Cerebellum (tissue), 4 donors: ENCODE measurements at places on chromosomes 16 and 17. TPM values are rescaled to one million over a fixed set of nuclear protein-coding genes. Genes with fewer than 3 reads are reported as not detected.

Gene ITGA2B
- 4.7 TPM for total RNA-seq

Gene G6PC1
- total RNA-seq, result 0.09 TPM

Gene ENPP7
- total RNA-seq, result not detected

Gene KCNJ2
- total RNA-seq, result 5.4 TPM

Gene CDRT15L2
- not detected for total RNA-seq

Gene ZP2
- 0.64 TPM for total RNA-seq

Gene ABCA9
- 27.1 TPM for total RNA-seq

Gene SLC25A39
- 30.9 TPM for total RNA-seq

Gene SLC16A11
- not detected for total RNA-seq

Gene NPIPA2
- 1.5 TPM for total RNA-seq

Gene BRIP1
- total RNA-seq, result 16.0 TPM

Gene EFCAB3
- not detected for total RNA-seq

Gene SLC13A2
- not detected for total RNA-seq

Gene SCNN1B
- not detected for total RNA-seq

Gene ABCA6
- 7.3 TPM for total RNA-seq

Gene TADA2A
- 34.8 TPM for total RNA-seq

Gene CCL17
- total RNA-seq, result not detected

Gene HS3ST6
- total RNA-seq, result not detected

Gene ZNF624
- 23.1 TPM for total RNA-seq

Gene SGSH
- total RNA-seq, result 10.4 TPM

Gene MFAP4
- total RNA-seq, result 2.7 TPM

Gene GLTPD2
- not detected for total RNA-seq

Gene CRISPLD2
- total RNA-seq, result 4.8 TPM

Gene DPEP3
- not detected for total RNA-seq

Gene CHTF18
- total RNA-seq, result 12.9 TPM

Gene HSD17B2
- 0.54 TPM for total RNA-seq

Gene SLC6A2
- total RNA-seq, result 2.4 TPM

Gene CDH5
- 13.4 TPM for total RNA-seq

Gene TNFRSF17
- total RNA-seq, result not detected

Gene TPSG1
- not detected for total RNA-seq

Gene ANKRD13B
- total RNA-seq, result 28.6 TPM

Gene CASKIN2
- total RNA-seq, result 7.3 TPM

Gene SP6
- total RNA-seq, result 0.45 TPM

Gene METTL9
- total RNA-seq, result 138 TPM

Gene ST6GALNAC1
- total RNA-seq, result 0.36 TPM

Gene RHBDL3
- 5.0 TPM for total RNA-seq

Gene EIF4A3
- 36.0 TPM for total RNA-seq

Gene KRTAP1-1
- not detected for total RNA-seq

Gene RPL19
- 493 TPM for total RNA-seq

Gene KRTAP1-5
- not detected for total RNA-seq

Gene DGKE
- total RNA-seq, result 22.9 TPM

Gene USP43
- total RNA-seq, result 5.5 TPM

Gene TMEM114
- not detected for total RNA-seq

Gene DLG4
- 77.9 TPM for total RNA-seq

Gene HEXIM1
- total RNA-seq, result 5.4 TPM

Gene IRF8
- 3.7 TPM for total RNA-seq

Gene WFDC1
- total RNA-seq, result 2.4 TPM

Gene ANKFN1
- total RNA-seq, result 19.1 TPM

Gene OR4D1
- 0.18 TPM for total RNA-seq

Gene OR3A3
- total RNA-seq, result not detected

Gene PYY
- not detected for total RNA-seq

Gene NATD1
- 2.4 TPM for total RNA-seq

Gene SRCIN1
- total RNA-seq, result 34.7 TPM

Gene CCDC40
- total RNA-seq, result 12.2 TPM

Gene SMIM36
- not detected for total RNA-seq

Gene FOXN1
- total RNA-seq, result not detected

Gene CFAP119
- total RNA-seq, result 5.2 TPM

Gene ADAM11
- total RNA-seq, result 8.0 TPM
